Activated CD4-positive, alpha-beta T cell treated with anti-CD3 and anti-CD28 coated beads, Interleukin-2, amount 10 ng/mL, durations not matched to agents 24 days and 14 days (primary cell): ENCODE measurements at places on chromosomes 13 and 19. TPM values are rescaled to one million over a fixed set of nuclear protein-coding genes. Genes with fewer than 3 reads are reported as not detected.

LILRB3 gene
- 0.26 TPM in 1 of 2 replicates, not detected in the other for total RNA-seq

ZBTB32 gene
- total RNA-seq, result 140 and 142 TPM in 2 replicates

FAM174C gene
- 115 and 126 TPM in 2 replicates for total RNA-seq

CYP2A7 gene
- not detected in 2 replicates for total RNA-seq

CD22 gene
- 3.4 and 4.1 TPM in 2 replicates for total RNA-seq

THSD1 gene
- total RNA-seq, result 0.14 and 0.21 TPM in 2 replicates

CLDND2 gene
- total RNA-seq, result 18.7 and 19.6 TPM in 2 replicates

PTGER1 gene
- total RNA-seq, result 0.78 and 1.1 TPM in 2 replicates

LILRB2 gene
- total RNA-seq, result not detected in 2 replicates

CTXN1 gene
- 1.8 and 2.0 TPM in 2 replicates for total RNA-seq

SACS gene
- total RNA-seq, result 33.3 and 36.0 TPM in 2 replicates
